ENCODE measurements at places on chromosomes 12 and 14.

- DNase-seq = no peak
Observed at GRCh38 chr14:53408175-53408879, 255.2 kb upstream of the DDHD1 start.

GRCh38 chr12:104865080-104865479 is 93.0 kb downstream of the SLC41A2 start:
- no peak for DNase-seq

GRCh38 chr12:26143291-26143690 is 18.5 kb upstream of the BHLHE41 start:
- DNase-seq = no peak

- no peak for DNase-seq
Observed at GRCh38 chr14:23025151-23025814, 9.4 kb downstream of the PSMB5 start.

- no peak for DNase-seq
Observed at GRCh38 chr14:79585845-79586244, 625.5 kb downstream of the DIO2 start.

DNA sequence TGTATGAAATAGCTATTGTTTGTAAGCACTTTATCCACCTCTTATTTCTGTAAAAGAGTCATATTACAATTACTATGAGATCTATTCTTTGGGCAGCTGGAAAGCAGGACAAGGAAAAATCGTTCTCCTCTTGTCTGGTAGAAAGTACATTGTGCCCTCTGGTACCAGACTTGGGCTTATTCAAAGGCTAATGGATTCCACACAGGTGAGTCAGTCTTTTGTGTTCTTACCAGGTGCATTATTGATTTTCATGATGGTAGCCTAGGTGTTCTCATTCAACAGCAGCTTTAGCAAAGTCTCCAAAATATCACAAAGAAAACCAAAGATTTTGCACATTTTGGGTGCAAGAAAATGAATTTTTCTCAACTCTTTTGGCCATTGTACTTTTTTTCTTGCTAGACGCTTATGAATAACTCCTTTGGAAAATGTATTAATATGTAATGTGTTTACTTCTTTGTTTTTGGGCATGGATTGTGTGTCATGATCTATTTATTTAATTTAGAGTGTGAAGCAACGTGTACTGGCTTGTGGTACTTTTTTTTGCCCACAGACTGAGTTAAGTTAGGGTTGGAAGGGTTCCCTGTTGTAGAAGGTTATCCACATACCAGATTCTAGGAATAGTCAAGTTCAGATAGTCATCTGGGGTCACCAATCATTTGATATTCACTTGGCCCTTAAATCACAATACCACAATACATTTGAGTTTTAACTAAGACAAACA is 26.2 kb downstream of the MNAT1 start:
- DNase-seq = no peak

- DNase-seq = no peak
Observed at GRCh38 chr12:4809013-4809448, 88.8 kb downstream of the GALNT8 start.

- no peak for DNase-seq
Observed at GRCh38 chr14:71521238-71522135, 410.7 kb upstream of the RGS6 start.

DNA sequence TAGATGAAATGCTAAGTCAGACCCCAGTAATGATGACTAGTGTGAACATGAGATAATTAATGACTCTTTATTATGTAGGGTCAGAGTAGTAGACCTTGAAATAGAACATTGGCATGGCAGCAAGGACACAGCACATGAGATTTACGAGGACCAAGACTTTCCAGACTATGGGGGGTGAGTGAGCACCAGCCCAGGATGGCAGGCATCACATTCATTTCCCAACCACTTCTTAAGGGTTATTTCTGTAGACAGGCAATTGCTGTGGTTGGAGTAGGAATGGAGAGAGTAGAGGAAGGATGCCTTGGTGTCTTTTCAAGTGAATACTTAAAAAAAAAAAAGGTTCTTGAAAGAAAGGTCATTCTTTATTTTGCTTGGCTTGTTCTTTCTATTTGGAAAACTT is 189.4 kb upstream of the DYRK2 start:
- DNase-seq = no peak

DNA sequence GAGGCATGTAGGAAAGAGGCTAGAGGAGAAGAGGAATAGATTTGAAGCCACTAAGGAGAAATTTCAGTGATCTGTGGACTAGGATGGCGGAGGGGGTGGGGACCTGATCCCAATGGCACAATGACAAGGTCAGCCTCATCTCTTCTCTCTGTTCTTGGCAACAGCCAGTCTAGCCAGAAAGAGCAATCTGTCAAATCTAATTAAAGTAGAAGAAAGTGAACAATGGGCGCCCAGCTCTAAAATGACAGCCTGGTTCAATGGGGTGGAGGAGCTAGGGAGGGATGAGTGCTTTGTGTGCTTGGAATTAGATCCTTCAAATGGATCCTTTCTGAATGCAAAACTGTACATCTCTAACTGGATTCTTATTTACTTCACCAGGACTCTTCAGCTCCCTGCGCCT is 37.2 kb upstream of the TUBA1C start:
- no peak for DNase-seq

GRCh38 chr12:81627336-81628189 is 131.6 kb downstream of the PPFIA2 start:
- peak; percentile 57 for DNase-seq

DNA sequence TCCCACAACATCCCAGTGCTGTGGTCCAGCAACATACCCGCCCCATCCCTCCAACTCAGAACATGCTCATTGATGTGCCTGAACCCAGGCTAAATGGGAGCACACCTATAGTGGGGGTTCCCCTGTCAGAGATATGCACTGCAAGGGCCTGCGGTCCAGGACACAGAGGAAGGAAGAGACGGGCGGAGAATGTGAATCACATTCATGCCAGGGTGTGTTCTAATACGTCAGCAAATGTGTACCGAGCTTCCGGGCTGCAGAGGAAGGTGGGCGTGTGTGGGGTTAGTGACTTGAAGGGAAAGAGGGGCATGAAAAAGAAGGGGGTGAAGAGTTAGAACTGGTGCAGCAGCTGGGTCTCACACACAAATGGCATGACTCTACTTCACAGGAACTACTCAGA is 83.7 kb downstream of the DPF3 start:
- DNase-seq = no peak

DNA sequence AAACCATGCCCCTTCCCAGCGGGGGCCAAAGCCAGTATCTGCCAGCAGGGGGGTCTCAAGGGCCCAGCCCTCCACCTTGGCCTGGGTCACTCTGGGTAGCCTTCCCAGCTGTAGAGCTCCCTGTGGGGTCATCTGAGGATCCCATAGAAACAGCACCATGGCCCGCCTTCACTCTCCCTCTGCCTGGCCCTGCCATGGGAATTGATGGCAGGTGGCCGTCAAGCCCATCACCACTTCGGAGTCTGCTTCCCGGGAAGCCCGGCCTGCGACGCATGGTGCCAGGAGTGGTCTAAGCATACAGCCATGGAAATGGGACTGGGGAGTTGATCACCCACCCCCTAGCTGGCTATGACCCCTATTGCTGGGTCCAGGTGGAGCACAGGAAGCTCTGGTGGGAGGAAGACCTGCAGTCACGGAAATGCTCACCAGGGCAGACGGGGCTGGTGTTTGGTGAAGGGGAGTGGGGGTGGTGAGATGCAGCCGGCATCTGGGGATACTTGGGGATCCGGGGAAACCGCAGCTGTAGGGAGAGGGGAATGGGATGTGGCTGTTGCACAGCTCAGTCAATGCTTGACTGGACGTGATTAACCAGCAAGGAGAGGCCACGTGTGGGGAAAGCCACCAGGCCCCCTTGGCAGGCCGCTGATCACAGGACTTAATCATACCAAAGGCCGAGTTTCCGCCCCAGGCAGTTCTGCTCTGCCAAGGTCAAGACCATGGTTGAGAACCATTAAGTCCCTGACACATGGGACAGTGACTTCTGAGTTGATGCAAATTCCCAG is 52.2 kb upstream of the DIO3 start:
- no peak for DNase-seq

- DNase-seq = no peak
Observed at GRCh38 chr14:64760146-64760755, 56.0 kb downstream of the PLEKHG3 start.

GRCh38 chr12:16603916-16604575 is 1.9 kb downstream of the LMO3 start:
- DNase-seq = no peak

DNA sequence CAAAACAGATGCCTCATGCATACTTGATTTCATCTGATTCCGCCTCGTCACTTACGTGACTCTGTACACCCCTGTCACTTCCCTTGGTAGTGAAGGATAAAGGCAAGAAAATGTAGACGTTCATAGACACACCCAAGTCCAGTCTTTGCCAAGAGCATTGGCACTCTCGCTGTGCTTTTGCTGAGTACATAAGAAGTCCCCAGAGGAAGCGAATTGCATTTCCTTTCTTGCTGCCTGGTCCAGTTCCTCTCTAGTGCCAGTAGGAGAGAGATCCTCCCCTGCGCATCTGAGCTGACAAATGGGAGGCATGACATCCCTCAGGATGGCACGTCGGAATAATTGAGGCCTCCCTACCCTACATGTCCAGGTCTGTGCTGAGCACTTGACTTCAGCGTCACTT is 21.3 kb upstream of the RIN3 start:
- DNase-seq = no peak

DNA sequence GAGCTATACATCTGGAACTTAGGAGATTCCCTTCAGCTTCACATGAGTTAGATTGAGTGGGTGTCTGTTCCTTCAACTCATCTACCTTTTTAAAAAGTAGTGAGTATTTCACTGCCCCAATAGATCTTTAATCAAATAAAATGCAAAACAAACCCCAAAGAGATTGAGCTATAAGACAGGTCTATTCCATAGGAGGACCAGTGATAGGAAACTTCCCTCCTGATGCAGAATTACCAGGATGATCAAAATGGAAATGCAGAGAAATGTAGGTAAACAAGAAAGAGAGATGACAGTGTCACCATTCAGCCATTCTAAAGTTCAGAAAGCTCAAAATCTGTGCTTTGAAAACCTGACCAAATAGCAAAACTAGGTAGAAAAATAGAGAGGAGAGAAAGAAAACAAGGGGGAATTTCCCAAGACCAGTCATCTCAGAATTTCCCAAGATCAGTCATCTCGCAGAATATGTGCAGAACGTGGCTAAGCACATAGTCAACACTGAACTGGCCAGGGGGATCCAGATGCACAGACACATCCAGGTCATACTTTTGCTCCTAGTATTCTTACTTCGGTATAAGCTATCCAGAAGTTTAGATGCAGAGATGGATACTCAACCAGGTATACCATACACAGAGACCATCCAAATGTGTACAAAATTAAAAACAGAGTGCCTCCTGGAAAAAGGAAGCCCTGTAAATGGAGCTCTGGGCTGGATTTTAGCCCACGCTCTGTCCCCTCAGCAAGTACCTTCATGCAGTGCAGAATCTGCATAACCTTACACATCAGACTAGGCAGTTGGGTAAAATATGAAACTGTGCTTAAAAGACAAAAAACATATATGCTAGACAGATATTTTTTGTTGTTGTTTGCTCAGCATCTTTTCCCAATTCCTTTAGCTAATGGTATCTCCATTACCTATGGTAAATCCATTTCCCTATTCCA is 27.4 kb downstream of the SLC41A2 start:
- no peak for DNase-seq

DNA sequence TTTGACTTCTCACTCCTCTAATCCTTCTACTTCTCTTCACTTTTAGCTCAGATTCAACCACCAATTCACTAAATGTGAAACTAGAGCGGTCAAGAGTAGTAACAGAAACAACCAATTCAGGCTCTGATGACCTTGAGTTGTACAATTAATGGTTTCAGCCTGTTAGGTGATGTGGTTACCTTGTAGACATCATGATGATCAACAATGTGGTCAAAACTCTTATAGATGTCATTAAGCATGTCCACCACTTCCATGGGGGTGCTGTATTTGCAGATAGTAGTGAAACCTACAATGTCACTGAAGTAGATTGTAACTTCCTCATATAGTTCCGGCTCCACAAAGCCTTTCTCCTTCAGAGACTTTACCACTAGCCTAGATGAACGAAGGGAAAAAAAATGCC is 54.1 kb upstream of the PLBD1 start:
- no peak for DNase-seq

GRCh38 chr14:85572011-85572410 is 42.1 kb downstream of the FLRT2 start:
- DNase-seq = no peak

GRCh38 chr14:62585247-62585646 is 460.0 kb downstream of the KCNH5 start:
- no peak for DNase-seq

- no peak for DNase-seq
Observed at GRCh38 chr14:104356020-104356737, 217.8 kb downstream of the KIF26A start.

- peak; percentile 71 for DNase-seq
Observed at GRCh38 chr12:123905319-123905925, 67.2 kb downstream of the CCDC92 start.

DNA sequence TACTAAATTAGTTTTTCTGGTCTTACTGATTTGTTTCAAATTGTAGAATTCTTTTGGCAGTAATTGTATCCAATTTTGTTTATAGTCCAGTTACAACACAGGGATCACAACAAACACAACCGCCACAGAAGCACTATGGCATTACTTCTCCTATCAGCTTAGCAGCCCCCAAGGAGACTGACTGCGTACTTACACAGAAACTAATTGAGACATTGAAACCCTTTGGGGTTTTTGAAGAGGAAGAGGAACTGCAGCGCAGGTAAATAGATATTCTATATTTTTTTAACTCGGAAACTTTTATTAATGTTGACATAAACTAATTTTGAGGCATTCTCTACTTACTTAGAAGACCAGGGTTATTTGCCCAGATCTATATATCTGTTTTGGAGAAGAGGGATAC is 17.8 kb downstream of the PAPOLA start:
- no peak for DNase-seq

DNA sequence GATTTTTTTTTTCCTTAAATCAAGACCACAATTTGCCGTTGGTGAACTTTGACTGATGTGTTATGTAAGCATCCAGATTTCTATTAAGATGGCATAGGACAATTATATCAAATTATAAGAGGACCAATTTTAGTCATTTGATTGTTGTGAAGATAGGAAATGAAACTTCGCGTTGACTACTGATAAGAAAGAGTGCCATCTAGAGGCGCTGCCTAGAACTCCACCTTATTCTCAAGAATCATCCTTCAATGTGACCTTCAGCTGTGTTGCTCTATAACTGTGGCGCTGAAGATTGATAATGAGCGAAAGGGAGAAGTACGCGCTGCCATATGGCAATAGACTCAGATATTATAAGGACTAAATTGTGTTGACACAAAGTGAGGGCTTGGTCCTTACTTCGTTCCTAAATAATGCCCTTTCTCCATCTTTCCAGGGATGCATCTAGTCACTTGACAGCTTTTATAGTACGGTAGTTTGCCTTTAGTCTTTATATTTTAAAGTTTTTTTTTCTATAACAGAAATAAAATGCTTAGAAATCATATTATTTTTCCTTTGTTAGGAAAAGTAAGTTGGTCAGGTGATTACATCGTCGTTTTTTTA is 350.8 kb upstream of the STXBP6 start:
- DNase-seq = peak; percentile 24

All from H4 (cell line).